ENCODE measurements at places on chromosomes 2 and 18.

GRCh38 chr2:211033765-211034164 is 477.4 kb downstream of the CPS1 start:
- no peak for DNase-seq

GRCh38 chr2:107776362-107776761 is 50.3 kb upstream of the RGPD4 start:
- DNase-seq: no peak

DNA sequence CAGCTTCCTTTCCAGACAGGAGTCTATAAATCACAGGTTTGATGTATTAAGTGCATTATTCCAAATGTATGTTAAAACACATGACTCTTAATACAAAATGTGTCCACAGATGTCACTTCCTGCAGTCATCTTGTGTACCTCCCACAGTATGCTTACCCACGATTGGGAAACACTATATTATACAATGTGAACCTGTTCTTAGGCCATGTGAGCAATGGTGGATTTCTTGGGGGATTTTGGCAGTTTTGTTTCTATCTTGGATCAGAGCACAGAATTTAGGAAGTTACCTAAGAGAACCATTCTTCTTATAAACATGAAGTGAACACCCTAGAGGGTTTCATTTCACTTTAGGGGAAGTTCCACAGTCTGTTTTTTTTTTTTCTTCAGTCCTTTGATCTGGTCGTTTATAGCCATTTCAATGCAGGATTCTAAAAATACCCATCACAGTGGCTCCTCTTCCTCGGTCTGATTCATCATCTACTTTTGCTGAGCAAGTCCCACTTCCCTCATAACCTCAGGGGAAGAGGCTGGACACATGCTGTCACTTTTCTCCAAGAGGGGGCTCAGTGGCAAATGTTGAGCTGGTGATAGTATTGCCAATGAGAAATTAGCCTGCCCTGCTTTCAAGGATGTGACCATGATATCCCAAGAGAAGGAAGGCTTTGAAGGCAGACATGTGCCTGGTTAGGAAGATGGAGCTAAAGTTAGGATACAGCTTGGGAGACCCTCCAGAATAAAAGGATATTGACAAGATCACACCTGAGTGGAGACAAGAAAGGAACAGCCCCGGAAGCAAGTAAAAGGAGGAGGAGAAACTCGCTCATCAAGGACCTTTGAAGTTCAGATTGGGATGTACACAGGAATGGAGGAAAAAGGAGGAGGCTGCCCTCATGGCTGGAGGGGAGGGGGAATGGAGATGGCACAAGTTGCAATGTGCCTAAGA is 22.6 kb downstream of the PLEK start:
- DNase-seq: no peak

DNA sequence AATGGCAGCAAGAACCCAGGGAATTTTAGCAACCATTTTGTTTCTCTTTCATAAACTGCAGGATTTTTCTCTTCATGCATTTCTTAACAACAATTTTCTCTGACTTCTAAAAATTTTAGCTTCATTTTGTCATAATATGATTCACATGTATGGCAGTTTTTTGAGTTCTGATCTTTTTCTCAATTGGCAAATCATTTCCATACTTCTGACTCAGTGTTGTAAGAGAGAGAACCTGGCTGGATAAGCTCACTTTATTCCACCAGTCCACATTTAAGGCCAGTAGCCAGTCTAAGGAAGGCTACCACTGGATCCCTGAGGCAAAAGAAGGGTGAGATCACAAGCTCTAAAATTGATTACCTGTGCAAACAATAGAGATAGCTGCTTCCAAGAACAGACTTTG is 42.8 kb upstream of the COL3A1 start:
- DNase-seq: no peak

DNA sequence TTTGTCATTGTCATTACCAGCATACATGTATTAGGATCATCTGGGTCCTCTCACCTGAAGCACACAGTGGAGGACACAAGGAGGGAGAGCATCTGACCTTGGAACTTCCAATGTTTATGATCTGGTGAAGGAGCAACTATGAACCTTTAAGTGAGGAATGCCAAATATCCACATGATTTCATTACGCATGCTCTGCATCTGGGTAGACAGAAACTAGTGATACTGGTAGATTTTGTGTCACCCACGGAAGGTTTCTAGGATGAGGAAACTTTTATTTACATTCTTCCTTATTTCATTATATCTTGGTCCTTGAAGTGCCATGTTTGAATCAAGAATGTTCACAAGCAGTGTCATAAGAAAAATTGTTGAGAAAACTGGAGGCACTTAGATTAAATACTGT is 32.1 kb downstream of the SPC25 start:
- DNase-seq: no peak

DNA sequence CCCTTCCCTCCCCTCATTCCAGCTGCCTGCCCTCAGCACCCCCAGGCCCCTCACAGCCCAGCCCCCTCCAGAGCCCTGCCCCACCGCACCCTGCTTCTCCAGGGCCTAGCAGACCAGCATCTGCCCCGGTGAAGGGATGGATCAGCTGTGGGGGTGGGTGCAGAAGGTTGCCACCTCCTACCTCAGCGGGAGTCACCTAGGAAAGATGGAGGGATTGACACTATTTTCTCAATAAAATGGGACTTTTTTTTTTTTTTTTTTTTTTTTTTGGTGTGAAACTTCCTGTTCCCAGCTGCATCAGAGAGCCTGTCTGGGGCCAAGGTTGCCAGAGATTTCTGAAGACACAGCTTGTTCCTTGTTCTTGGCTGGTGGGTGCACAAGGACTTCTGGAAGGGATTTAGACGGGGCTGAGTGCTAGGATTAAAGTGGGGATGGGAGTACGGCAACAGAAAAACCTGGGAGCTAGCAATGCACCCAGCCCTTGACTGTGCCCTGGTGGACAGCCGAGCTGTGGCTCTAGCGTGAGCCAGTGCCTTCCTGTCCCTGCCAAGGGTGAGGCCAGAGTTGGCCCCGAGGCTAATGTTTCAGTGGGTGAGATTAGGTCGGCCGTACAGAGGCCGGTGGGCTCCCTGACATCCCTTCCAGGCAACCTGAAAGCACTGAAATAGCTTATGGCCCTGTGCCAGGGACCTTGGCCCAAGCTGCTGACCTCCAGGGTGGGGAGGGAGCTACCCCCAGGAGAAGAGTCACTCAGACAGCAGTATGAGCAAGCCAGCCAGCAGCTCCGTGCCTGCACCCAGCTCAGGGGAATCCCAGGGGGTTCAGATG is 4.6 kb downstream of the B3GNT7 start:
- no peak for DNase-seq

- DNase-seq: no peak
These were observed 173.0 kb downstream of the SMAD7 start for GRCh38 chr18:48777744-48778116.

DNA sequence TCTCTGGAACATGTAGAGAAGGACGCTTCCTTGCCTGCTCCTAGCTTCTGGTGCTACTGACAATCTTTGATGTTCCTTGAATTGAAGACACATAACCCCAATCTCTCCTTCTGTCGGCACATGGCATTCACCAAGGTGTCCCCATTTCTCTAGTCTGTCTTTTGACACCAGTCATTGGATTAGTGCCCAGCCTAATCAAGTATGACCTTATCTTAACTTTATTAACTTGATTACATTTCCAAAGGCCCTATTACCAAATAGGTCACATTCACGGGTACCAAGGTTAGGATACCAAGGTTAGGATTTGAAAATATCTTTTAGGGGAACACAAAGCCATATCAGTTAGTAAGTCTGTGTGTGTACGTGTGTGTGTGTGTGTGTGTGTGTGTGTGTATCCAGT is 377.9 kb downstream of the CMPK2 start:
- no peak for DNase-seq

DNA sequence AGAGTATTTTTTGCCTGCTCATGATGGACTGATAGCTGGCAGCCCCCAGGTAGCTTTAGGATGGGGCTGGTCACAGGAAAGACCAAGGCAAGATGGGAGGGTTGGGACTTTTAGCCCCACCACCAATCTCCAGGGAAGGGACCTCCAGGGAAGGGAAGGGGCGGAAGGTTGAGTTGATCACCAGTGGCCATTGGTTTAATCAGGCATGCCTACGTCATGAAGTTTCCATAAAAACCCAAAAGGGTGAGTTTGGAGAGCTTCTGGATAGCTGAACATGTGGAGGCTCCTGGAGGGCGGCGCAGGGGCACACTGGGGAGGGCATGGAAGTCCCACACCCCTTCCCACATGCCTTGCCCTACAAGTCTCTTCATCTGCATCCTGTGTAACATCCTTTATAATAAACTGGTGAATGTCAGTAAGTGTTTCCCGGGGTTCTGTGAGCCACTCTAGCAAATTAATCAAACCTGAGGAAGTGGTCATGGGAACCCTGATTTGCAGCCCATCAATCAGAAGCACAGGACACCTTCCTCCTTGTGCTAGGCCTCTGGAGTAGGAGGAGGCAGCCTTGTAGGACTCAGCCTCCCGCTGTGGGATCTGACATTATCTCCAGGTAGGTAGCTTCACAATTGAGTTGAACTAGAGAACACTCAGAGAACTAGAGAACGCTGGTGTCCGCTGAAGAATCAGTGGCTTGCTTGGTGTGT is 30.3 kb downstream of the RAB31 start:
- no peak for DNase-seq

GRCh38 chr2:169759987-169760386 is 26.4 kb downstream of the KLHL23 start:
- no peak for DNase-seq

DNA sequence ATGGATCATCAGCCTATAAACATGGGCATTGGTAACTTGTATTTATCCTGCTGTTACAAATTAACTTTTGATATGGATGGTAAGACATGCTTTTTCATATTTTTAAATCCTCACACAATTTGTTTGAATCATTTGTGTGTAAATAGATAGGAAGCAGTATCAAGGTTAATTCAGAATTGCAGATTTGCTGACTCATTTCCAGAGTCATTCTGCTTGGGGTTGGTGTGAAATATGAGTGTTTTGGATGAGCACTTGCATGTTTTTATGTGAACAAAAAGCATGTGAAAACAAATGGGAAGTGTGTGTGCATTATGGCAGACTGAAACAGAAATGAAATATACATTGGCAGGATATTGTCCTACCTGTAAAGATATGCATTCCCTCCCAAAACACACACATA is 11.8 kb downstream of the CCDC85A start:
- DNase-seq: no peak

DNA sequence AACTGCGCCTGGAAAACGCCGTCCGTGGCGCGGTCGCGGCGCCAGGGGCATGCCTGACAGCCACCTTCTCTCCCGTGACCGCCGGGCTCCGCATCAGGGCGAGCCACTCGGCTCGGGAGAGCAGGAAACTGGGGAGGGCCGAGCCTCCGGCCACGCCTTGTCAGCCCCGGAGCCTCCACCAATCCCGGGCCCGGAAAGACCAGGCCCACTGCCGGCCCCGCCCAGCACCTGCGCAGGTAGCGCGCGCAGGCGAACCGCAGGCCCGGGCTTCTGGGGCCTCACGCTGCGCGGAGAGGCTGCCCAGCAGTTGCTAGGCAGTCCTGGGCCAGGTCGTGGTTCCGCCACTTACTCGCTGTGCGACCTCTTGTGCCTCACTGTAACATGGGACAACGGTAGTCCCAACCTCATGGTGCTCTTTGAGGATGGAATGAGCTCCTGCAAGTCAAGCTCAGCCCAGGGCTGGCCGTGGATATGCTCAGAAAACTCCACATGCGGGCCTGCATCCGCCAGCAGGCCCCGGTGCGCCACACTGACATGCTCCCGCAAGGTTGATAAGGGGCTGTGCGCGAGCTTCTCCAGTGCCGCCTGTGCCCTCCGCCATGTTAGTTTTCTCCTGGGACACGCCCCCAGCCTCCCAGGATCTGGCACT is 97.1 kb downstream of the INHBB start:
- no peak for DNase-seq

- DNase-seq: no peak
These were observed 197.5 kb upstream of the RAB6C start for GRCh38 chr2:129781749-129782632.

DNA sequence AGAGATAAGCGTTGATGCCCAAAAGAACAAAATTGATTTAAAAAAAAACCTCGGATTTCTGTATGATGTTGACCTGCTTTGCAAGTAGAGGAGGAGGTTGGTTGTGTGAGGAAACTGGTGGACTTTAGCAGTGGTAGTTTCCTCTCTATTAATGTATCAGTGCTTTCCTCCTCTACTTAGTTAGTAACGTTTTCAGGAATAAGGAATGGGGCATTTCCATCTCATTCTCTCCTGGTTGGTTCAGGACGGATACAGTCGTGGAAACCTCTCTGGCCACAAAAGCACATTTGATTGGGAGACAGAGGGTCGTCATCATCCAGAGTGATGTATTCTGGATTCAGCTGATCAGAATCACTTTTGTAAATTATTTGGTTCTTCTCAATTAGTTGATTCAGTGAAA is 1.5 kb downstream of the FHOD3 start:
- DNase-seq: no peak

GRCh38 chr2:119421304-119421703 is 10.3 kb upstream of the TMEM37 start:
- no peak for DNase-seq

GRCh38 chr2:6352247-6352646 is 513.5 kb downstream of the CMPK2 start:
- DNase-seq: no peak

- peak; percentile 54 for DNase-seq
These were observed 567.6 kb downstream of the PLCL1 start for GRCh38 chr2:198371921-198372543.

- DNase-seq: no peak
These were observed 28.7 kb downstream of the ACAA2 start for GRCh38 chr18:49784427-49785185.

DNA sequence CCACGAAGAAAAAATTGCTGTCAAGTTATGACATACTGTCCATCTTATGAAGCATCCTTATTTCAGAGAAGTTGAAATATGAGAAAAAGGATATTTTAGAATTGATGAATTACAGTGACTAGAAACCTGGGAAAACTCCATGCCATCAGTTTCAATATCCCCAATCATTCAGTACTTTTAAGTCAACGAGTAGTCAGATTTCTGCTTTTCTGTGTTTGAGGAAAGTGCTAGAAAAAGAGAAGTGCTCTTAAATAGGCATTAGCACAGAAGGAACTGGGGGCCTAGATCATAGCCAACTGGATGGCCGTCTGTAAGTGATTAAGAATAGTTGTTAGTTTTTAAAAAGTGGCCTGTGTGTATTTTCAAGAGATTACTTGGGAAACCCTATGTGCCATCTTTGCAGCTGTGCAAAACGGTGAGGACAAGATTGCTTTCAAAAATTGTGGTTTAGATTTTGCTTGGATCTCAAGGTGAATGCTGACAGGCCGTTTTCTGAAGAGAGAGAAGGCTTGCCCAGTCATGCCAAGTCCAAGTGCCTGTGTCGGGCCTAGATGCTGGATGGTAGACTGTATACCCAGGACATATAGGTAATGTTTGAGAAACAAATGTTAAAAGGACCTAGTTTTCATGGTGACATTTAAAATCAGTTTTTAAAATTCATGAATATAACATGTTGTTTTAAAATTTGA is 5.1 kb downstream of the NEDD4L start:
- no peak for DNase-seq

DNA sequence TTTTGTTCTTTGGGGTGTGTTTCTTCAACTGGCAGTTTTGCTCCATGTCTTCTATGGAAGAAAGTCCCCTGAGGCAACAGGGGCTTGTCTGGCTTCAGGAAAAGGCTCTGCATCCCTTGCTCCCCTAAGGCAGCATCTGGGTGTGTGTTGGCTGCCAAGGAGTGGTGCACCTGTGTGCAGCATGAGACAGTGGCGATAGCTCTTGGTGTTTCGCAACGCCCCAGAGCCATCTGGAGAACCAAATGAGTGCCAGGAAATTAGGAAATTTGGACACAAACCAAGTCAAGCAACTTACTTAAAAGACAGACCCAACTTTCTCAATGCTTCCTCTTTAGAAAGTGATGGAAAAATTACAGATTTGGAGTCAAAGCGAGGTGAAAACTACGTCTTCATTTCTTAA is 1044.4 kb upstream of the CNTNAP5 start:
- no peak for DNase-seq

GRCh38 chr2:188897096-188897495 is 77.1 kb upstream of the COL3A1 start:
- no peak for DNase-seq

All from Jurkat, Clone E6-1 (cell line).